Fibroblast of pulmonary artery (primary cell): ENCODE measurements at places on chromosomes 13 and 19.

GRCh38 chr13:100818711-100819110 is 144.1 kb upstream of the TMTC4 start:
- no peak for DNase-seq

DNA sequence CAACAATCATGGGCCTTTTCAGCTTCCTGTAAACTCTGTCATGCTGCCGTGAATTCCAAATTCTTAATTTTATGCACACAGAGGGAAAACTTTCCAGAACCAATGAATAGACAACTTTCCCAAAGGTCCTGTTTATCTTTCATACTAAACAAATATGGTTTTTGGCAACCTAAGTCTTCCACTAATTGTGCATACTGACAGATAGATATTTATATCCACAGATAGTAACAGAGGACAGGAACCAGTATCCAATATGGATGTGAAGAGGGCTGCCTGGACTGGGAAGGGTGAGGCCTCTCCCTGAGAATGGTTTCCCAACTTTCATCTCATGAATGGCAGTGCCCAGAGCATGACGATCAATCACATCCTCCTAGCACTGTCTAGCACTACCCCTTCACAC is 80.4 kb downstream of the MRPL57 start:
- no peak for DNase-seq

DNA sequence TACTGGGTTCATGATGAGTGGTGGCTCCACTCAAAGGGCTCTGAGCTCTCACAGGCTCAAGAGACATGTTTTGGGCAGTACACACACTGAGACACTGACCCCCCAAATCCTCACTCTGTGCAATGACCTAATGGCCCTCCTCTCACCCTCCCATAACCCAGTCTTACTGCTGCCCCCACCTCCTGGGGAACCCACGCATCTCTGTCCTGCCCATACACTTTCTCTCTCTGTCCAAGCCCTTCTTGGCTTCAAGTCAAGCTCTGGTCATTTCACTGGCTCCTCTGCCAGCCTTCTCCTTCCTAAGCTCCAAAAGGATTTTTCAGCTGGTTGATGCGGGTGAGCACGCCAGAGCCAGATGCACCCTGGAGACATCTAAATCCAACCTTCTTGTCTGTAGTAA is 187.9 kb upstream of the TSHZ3 start:
- no peak for DNase-seq

DNA sequence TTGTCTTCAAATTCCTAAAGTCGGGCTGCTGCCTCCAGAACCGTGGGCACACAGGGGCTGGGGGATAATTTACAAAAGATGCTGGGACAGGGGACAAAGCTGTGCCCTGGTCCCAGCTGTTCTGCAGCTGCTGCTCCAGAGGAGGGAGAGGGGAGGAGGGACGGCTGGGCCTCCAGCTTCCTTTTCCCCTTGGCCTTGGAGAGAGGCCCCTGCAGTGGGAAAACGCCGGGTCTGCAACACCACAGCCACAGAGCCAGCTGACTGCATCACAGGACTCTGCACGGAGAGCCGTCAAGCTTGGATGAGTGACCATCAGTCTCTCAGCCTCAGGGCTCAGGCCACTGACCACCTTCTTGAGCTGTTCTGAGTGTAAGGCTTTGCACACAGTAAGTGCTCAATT is 6.1 kb downstream of the DOCK6 start:
- peak; percentile 62 for DNase-seq

GRCh38 chr13:32032759-32033158 is 1.2 kb downstream of the FRY start:
- no peak for DNase-seq

GRCh38 chr13:107834717-107835116 is 380.6 kb downstream of the LIG4 start:
- DNase-seq: no peak

DNA sequence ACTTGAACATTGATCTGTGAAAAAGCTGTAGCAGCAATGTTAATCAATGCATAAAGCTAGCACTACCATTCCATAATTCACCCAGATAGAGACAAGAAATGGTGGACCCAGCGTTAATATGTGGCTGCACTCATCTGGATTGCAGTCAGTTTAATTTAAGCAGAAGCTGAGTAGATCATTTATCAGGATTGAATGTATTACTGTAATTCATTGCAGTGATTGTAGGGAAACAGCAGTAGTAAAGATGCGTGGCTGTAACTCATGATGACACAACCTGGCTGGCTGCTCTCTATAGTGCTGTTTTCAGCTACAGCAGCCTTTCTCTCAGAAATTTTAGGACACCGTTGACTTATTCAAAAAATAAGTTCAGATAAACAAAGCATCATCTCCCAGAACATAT is 499.5 kb upstream of the SLITRK6 start:
- DNase-seq: no peak

DNA sequence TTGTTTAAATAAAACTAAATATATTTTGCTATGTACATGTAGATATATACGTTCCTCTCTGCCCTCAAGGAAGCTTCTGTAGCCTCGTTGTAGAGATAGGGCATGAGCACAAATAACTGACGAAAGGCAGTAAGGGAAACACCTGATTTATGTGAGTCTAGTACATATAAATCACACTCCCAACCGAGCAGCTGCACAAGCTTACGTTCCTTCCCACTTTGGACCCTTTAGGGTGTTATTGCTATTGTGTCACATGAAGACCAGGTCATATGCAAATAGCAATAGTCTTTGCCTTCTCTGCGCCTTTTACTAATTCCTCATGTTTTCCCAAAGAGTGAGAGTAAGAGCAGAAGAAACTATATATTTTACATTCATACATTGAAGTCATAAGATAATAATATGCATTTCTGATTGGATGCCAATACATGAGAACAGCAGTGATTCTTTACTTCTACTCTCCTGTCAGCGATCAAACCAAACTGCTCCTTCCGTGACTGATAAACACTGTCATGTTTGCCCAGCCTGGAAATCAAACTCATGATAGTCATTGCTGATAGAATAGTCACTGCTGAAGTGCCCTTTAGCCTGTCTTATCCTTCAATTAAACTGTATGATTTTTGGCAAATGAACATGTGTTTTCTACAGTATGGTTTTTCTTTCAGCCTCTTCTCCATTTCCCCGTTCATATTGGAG is 127.2 kb upstream of the MAB21L1 start:
- no peak for DNase-seq

DNA sequence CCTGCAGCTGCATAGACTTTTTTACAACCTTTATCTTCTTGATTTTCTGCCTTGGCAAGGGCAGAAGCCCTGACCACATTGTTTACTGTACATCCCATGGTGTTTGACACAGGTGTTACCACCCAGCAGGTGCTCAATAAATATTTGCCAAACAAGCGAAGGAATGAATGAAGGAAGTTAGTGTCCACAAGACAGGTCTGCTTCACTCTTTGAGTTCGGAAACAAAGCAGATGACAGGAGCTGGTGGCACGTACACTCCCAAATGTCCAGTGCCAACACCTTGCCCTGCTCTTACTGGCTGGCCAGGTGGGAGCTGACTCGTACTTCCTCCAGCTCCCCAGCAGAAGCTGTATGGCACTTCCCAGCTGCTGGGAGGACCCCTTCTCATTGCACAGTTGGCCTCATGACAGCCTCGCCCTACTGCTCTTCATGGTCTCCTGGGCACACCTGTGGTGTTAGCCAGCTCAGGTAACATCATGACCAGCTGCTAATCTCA is 22.0 kb upstream of the MUC16 start:
- DNase-seq: no peak

- peak; percentile 39 for DNase-seq
Observed at GRCh38 chr13:43031881-43032280, 8.5 kb downstream of the DNAJC15 start.

- DNase-seq: no peak
Observed at GRCh38 chr13:96338030-96338429, 248.1 kb downstream of the HS6ST3 start.

DNA sequence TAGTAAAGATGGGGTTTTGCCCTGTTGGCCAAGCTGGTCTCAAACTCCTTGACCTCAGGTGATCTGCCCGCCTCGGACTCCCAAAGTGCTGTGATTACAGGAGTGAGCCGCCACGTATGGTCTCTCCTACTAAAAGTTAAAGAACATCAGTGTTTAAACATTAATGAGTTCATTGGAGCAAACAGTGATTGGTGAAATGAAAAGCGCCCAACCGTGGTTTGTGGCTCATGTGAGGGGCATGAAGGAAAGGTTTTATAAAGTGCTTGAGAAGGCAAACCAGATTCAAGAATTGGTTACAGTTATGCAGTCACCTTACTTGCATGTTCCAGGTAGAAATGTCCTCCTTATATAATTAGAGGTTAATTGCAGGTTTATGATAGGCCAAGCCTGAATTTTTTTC is 109.5 kb downstream of the ZNF675 start:
- no peak for DNase-seq

GRCh38 chr19:13137290-13137794 is 12.8 kb downstream of the STX10 start:
- no peak for DNase-seq

GRCh38 chr13:62687732-62688131 is 1272.1 kb upstream of the PCDH20 start:
- DNase-seq: no peak

- no peak for DNase-seq
Observed at GRCh38 chr13:72545030-72545719, 182.3 kb downstream of the MZT1 start.

DNA sequence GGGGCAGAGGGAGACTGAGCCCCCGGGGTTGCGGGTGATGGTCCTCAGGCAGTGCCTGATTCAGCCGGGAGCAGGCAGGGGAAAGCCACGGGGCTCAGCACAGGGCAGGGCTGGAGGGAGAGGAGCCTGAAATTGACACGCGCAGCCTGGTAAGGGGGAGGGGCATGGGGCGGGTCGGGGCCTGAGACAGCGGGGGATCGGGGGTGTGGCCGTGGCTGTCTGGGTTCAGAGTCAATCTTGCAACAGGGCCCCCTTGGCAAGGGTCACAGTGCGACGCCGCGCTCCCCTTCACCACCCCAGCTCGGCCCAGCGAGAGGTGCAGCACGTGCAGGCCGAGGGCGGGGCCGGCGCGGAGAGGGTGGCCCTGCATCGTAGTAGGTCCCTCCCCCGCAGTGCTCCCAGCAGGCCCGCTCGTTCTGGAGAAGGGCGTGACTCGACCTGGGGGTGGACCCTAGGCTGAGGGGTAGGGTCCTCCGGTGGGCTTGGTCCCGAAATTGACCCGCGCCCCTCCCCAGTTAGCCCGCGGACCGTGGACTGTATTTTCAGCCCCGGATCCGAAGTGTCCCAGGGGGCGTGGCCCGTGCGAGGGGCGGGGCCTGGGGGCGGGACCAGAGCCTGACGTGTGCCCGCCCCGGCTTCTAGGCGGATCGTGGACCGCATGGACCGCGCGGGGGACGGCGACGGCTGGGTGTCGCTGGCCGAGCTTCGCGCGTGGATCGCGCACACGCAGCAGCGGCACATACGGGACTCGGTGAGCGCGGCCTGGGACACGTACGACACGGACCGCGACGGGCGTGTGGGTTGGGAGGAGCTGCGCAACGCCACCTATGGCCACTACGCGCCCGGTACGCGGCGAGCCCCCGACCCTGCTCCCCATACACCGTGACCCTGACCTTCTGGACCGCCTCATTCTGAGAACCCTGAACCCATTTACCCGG is 6.0 kb downstream of the RCN3 start:
- DNase-seq: peak; percentile 58

- no peak for DNase-seq
Observed at GRCh38 chr19:53581871-53582279, 43.9 kb downstream of the ZNF331 start.

DNA sequence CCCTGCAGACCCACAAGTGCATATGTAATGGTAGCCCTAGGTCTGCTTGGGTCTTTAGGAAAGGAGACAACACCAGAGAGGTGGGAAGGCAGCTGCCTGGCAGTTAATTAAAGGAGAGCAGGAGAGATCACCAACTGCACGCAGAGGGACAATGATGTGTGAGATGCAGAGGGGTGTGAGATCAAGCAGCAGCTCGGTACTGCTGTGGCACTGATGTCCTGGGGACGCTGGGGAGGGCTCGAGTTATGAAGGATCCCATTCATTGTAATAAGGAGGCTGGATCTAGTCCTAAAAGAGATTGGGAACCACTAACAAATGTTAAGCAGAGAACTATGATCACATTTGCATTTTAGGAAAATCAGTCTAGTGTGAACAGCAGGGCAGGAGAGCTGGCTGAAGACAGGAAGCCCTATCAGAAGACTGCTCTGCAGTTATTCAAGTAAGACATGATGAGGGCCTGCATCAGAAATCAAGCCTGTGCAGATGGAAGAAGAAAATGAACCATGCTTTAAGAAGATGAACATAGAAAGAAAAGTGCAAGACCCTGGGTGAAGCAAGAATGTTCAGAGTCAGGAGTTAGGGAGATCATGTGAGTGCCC is 80.4 kb downstream of the DLEU7 start:
- DNase-seq: no peak

GRCh38 chr19:40582467-40582866 is 5.8 kb downstream of the SHKBP1 start:
- DNase-seq: no peak

- no peak for DNase-seq
Observed at GRCh38 chr13:21735701-21736401, 65.0 kb downstream of the FGF9 start.

DNA sequence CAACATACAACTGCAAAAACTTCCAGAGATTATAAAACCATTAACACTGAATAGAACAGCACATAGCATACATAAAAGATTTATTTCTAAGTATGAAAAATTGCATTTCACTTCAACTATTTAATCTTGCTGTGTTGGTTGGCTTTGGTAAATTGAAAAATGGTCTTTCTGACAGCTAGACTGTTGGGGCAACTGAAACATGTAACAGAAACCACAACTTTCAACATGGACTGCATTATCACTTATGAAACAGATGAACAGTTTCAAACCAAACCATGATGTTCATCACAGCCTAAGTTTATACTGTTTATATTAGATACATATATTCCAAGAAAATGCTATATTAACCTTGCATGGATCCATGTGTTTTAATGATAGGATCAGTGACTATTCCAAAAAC is 324.1 kb upstream of the PCDH9 start:
- no peak for DNase-seq

DNA sequence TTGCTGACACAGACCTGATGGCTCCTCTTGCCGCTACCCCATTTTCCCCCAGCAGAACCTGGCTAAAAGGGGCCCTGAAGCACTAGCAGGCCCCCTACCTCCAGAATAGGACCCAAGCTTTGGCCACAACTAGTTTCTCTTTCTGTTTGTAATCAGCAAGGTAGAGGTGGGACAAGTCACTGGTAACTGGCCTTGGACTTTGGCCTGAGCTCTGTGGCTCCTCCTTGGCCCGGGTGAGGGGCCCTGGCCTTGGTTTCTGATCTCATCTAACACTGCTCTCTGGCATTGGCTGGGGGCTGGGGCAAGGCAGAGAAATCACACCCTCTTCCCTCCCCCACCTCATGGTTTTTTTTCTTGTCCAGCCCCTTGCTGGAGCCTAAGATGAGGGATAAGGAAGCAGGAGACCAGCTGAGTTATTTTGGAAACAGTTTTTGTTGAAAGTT is 2.1 kb downstream of the CALM3 start:
- no peak for DNase-seq

GRCh38 chr19:4500841-4501591 is 17.3 kb downstream of the PLIN4 start:
- DNase-seq: no peak

- DNase-seq: peak; percentile 95
Observed at GRCh38 chr19:31378404-31378803, 29.2 kb upstream of the TSHZ3 start.
